ENCODE measurements at places on chromosomes 7 and 10.

DNA sequence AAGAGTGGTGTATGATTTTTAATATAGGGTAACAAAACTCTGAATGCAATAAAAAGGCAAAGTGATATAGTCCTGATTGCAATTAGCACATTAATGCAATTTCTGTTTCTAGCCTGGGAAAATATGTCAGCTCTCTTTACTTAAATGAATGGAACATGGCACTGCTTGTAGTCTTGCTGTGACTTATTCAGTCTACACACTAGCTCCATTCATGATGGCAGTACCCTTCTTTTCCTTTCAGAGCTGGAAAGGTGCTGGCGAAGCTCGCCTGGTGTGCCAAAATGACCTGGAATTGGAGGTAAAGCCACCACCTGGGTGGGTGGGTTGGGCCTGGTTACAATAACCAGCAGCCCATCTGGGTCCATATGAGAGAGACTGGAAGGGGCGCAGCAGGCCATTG lies 85.3 kb downstream of the ZNF365 start:
- DNase-seq, result no peak

GRCh38 chr7:33258491-33258951 lies 129.2 kb downstream of the BBS9 start:
- DNase-seq, result no peak

DNA sequence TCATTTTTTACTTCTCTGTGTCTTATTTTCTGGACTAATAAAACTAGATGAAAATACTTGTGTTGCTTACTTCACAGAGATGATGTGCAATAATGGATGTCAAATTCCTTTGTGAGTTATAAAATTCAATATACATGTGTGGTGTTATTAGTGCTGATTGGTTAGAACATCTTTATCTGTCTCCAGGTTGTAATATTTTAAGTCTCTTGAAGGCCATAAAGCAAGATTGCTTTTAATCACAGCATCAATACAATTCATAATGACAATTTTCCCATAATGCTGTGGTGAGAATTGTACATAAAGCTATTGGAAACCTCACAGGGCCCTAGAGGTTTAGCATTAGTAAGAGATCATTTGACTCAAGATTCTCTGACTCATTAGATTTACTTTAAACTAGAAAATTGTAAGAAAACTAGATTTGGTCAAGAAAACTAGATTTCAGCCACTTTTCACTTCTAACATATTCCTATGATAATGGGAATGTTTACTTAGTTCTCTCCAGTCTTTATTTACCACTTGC lies 963.7 kb downstream of the REEP3 start:
- no peak for DNase-seq

GRCh38 chr10:115895166-115895565 lies 377.8 kb downstream of the GFRA1 start:
- no peak for DNase-seq

GRCh38 chr7:952548-953441 lies 1.7 kb downstream of the ADAP1 start:
- DNase-seq, result no peak

GRCh38 chr7:155217634-155218033 lies 80.0 kb upstream of the INSIG1 start:
- no peak for DNase-seq

- no peak for DNase-seq
Measured at GRCh38 chr7:154610903-154611302, 392.0 kb downstream of the PAXIP1 start.

- peak; percentile 52 for DNase-seq
Measured at GRCh38 chr7:25496476-25497368, 268.4 kb upstream of the NPVF start.

DNA sequence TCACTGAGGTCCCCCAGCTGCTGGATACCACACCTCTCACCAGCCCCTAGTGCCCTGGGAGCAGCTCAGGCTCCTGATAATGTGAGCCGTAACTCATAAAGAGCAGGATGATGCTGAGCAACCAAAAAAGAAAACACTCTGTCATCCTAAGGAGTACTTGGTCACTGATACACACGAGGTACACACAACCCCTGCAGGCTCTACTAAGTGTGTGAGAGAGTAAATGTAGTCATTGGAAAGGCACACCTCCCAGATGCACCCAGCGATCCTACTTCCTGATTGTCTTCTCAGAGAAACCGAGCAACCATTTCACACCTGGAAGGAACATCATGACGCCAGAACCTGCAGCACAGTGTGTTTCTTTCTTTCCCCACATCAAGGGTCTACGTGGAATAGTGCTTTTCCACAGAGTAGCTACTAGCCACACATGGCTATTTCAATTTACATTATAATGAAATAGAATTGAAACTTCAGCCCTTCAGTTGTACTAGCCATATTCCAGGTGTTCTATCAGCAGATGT lies 34.2 kb downstream of the FIGNL1 start:
- DNase-seq, result no peak

- no peak for DNase-seq
Measured at GRCh38 chr10:3886191-3886590, 101.2 kb upstream of the KLF6 start.

GRCh38 chr7:22979251-22979650 lies 34.7 kb downstream of the HYCC1 start:
- no peak for DNase-seq

- no peak for DNase-seq
Measured at GRCh38 chr7:12738665-12739064, 51.2 kb downstream of the ARL4A start.

DNA sequence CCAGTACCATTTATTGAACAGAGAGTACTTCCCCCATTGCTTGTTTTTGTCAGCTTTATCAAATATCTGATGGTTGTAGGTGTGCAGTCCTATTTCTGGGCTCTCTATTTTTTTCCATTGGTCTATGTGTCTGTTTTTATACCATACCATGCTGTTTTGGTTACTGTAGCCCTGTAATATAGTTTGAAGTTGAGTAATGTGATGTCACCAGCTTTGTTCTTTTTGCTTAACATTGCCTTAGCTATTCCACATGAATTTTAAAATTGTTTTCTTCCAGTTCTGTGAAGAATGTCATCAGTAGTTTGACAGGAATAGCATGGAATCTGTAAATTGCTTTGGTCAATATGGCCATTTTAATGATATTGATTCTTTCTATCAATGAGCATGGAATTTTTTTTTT lies 140.5 kb upstream of the RHOBTB1 start:
- DNase-seq, result no peak

- no peak for DNase-seq
Measured at GRCh38 chr10:131511391-131511790, 199.9 kb upstream of the TCERG1L start.

DNA sequence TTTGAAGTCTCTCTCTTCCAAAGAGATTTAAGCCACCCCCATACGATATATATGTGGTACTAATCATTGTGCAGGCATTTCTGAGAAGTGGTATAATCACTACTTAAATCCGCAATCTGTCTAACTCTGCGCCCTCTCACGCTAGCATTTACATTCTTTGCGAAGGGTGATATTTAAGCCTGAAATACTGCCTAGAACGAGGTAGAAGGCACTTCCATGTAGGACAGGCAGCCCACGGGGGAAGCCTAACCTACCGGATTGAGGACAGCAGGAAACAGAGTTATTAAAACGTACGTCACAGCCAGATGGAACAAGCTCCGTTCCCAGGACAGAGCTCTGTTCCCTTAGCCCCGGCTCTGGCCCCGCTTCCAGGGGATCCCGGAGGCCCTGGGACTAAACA lies 59.3 kb upstream of the ECHDC3 start:
- no peak for DNase-seq

DNA sequence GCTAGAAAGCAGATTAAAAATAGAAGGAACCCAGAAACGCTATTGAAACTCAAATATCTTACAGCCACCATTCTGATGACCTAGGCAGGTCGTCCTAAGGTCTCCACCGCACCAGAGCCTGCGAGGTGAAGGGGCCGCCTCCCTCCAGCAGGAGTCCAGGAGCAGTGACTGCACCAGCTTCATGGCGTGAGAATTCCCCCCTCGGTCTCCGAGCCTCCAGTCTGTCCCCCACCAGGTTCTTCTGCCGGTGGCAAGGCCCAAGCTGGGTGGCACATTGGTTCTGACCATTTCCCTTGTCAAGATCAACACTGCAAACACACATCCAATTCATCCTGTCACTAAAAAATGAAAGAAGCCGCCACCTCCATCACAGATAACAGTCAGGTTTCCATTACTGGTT lies 98.7 kb downstream of the DIP2C start:
- no peak for DNase-seq

- DNase-seq, result peak; percentile 28
Measured at GRCh38 chr10:93554760-93555432, 11.6 kb upstream of the FFAR4 start.

GRCh38 chr7:117808910-117809705 lies 64.1 kb downstream of the CTTNBP2 start:
- no peak for DNase-seq

DNA sequence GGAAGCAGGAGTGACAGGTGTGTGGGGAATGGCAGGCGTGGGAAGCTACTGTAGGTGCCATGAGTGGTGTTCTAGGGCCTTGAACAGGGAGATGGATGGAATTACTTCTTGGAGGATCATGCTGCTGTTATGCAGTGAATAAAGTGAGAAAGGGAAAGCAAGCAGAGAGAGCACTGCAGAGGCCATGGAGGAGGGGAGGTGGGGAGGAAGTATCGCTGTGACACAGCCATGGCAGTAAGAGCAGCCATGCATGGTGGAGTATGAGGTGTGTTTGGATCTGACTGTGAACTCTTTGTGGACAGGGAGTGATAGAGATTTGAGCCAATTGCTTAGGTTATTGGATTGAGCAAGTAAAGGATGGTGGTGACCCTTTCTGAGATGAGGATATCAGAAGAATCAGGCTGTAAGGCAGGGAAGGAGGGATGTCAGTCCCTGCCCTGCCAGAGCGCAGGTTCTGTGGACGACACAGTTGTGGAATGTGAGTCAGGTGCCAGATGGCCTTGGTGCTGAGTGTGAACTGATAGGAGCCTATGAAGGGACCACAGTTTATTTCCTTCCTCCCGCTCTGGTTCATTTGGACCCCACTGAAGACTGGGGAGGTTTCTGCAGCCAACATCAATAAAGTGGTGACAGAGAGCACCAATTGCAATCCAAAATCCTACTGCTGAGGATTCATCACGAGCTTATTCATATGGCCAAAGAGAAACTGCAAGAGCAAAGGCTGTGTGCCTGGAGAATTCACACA lies 105.5 kb upstream of the TMEM72 start:
- no peak for DNase-seq

DNA sequence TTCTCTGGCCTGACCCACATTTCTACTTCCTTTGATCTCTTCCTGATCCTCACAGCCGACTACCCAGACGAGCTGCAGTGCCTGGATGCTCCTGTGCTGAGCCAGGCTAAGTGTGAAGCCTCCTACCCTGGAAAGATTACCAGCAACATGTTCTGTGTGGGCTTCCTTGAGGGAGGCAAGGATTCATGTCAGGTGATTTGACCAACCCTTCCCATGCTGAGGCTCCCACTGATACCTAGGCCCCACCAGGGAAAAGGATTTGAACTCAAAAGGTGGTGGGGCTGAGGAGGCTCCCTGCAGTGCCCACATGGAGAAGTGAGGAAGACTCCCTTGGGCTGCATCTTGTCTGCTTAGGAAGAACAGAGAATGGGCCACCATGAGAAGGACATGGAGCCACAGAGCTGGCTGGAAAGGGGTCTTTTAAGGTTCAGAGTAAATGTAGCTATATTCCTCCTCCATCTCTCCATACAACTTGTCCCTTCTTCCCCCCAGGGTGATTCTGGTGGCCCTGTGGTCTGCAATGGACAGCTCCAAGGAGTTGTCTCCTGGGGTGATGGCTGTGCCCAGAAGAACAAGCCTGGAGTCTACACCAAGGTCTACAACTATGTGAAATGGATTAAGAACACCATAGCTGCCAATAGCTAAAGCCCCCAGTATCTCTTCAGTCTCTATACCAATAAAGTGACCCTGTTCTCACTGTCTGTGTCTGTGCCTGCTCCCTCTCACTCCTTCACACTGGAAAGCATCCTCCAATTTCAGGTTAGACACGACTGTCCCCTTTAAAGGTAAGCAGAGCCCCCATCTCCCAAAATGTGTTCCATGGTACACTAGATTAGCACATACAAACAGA lies 3.3 kb downstream of the PRSS1 start:
- no peak for DNase-seq

- no peak for DNase-seq
Measured at GRCh38 chr7:98562381-98562823, 54.7 kb upstream of the NPTX2 start.

- no peak for DNase-seq
Measured at GRCh38 chr7:117401293-117402002, 25.8 kb downstream of the ASZ1 start.

DNA sequence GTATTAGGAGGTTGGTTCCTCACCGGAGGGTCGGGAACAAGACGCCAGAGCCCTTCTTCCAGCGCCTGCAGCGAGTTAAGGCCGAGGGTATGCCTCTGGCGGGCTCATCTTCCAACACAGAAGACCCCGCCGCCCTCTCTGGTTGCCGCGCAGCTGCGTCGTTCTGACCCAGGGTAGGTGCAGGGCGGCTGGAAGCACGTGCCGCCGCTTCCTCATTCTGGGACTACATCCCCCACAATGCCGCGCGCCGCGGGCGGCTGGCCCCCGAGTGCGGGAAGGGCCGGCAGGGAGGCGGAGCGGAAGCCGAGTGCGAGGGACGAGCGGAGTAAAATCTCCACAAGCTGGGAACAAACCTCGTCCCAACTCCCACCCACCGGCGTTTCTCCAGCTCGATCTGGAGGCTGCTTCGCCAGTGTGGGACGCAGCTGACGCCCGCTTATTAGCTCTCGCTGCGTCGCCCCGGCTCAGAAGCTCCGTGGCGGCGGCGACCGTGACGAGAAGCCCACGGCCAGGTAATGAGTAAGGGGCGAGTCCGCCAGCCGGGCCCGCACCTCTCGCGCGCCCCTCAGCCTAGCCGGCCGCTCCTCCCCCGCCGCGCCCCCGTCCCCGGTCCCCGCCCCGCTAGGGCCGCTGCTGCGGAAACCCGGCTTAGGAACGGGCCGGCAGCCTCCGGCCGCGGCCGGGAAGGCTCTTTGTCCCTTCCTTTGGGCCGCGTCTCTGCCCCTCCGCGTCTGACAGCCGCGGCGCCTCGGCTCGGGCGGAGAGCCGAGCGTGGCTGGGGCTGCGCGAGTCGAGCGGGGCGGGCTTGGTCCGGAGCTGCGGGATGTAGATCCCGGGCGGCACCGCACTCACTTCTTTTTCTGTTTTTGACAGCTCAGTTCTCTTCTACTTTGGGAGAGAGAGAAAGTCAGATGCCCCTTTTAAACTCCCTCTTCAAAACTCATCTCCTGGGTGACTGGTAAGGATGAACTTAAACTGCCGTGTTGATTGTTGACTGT lies at the start of gene CCDC126:
CCDC126 (plus strand) TSS at position 289 of the 998 bp plus-strand sequence. CDS start 13,934 bp downstream, outside the sequence.
- peak; percentile 88 for DNase-seq

- no peak for DNase-seq
Measured at GRCh38 chr7:95794917-95795515, 22.7 kb downstream of the DYNC1I1 start.

GRCh38 chr10:71809628-71810027 lies 36.3 kb upstream of the VSIR start:
- no peak for DNase-seq

GRCh38 chr7:108033776-108034497 lies 31.0 kb upstream of the LAMB1 start:
- DNase-seq, result no peak
